Spinal cord (tissue), 10 donors: ENCODE measurements at places on chromosomes 6 and 20.
A peak's percentile ranks its signal among the peaks of the same experiment; 100 is the strongest.

DNA sequence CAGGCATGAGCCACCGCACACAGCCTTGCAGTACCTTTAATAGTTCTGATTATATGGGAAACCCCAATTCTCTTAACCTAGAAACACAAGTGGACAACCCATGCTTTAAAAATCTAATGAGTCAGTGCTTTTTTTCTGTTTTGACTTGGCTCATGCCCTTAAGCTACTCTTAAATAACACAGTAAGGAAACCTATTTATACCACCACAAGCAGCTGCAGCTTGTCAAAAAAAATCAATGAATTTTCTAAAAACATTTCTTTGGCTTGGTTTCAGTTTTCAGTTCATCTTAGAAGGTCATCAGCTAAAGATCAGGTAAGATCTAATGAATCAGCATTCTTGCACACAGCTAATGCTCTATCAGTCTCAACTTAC lies 124.1 kb upstream of the DST start:
- no peak for DNase-seq

- DNase-seq: no peak
Measured at GRCh38 chr6:19181211-19181610, 656.0 kb upstream of the ID4 start.

DNA sequence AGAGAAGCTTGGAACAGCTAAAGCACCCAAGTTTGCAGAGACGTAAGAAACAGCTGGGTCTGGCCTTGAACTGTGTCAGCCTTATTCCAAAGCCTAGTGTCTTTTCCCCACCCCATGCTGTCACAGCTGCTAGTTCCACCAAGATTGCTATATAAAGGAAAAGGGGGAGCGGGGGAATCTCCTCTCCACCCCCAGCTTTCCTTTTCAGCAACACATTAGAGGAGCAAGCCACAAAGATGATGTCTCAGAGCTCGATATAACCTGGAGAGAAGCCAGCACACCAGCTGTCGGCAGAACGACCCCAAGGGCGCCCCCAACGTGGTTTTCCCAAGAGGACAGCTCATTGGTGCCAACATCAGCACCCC lies 36.5 kb downstream of the ATP9A start:
- peak; percentile 37 for DNase-seq

- DNase-seq: peak; percentile 72
Measured at GRCh38 chr20:17646209-17646960, 35.7 kb downstream of the RRBP1 start.

GRCh38 chr6:25405442-25405841 lies 126.3 kb downstream of the CARMIL1 start:
- DNase-seq: no peak

- no peak for DNase-seq
Measured at GRCh38 chr20:57251344-57251743, 15.1 kb downstream of the BMP7 start.
